ENCODE measurements at places on chromosomes 1 and 21.

GRCh38 chr1:78519446-78519845 is 28.7 kb downstream of the PTGFR start:
- peak; percentile 46 for DNase-seq

DNA sequence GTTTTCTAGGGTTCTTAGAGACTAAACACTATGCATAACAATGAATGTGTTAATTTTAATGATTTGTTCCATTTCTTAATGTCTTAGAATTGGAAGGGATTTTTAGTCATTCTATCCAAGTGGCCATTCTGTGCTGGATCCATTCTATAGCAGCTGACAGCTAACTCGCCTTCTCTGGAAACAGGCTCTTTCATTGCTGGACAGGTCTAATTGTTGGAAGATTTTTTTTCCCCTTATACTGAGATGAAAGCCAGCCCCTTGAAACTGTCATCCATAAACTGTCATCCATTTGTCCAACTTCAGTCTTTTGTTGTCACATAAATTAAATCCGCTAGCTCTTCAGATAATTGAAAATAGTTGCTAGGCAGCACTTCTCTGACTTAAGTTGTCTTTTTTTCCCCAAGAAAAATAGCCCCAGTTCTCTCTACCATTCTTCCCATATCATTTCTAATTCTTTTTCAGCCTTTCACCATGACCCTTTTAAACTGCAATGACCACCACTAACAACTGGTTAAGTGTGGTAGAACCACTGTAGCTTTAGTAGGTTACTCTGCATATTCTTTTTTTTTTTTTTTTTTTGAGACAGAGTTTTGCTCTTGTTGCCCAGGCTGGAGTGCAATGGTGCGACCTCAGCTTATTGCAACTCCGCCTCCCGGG is 19.7 kb downstream of the AK4 start:
- DNase-seq, result no peak

GRCh38 chr1:45569571-45569961 is 14.3 kb upstream of the NASP start:
- DNase-seq, result no peak

DNA sequence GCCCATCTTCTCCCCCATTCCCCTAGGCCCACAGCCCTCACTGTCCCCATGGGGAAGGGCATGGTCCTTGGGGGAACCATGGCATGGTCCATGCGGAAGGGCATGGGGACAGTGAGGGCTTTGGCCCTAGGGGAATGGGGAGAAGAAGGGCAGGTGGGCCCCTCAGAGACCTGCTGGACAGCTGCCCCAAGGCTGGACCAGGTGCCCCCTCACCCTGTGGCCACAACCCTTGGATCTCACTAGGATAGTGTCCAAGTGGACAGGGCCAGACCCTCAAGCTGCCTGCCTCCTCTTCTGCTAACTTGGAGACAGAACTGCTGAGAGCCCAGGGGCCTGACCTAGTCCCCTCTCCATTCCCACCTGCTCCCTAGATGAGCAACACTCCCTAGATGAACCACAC is 12.4 kb upstream of the SMYD3 start:
- no peak for DNase-seq
